GM12865 (cell line): ENCODE measurements at places on chromosomes 6 and 20.

DNA sequence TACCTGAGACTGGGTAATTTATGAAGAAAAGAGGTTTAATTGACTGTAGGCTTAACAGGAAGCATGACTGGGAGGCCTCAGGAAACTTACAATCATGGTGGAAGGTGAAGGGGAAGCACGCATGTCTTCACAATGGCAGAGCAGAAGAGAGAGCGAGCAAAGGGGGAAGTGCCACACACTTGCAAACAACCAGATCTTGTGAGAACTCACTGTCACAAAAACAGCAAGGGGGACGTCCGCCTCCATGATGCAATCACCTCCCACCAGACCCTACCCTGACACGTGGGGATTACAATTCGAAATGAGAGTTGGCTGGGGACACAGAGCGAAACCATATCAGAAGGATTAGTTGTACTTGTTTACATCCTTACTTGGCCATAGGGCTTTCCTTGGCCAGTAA lies 49.7 kb downstream of the FIG4 start:
- no peak for DNase-seq

DNA sequence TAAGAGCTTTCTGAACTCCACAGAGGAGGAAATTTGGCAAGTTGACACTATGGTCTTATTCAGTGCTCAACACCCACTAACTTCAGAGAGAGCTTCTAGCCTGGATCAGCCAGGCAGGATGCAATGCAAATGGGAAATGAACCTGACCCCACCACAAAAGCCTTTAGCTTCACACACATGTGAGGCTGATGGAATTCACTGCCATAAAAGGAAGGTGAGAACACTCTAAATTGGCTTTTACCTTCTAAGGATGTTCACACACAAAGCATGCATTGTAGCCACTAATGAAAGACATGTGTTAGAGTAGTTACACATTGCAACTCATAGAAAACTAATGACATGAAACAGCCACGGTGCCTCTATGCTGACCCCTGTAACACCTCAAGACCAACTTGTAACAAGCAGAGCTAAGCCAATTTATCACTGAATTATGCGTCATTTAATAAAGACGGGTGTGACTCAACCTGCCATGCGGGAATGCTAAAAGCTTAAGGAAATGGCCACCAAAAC lies 262.1 kb downstream of the HACE1 start:
- no peak for DNase-seq

GRCh38 chr6:145006914-145007313 lies 721.8 kb downstream of the UTRN start:
- DNase-seq = no peak

DNA sequence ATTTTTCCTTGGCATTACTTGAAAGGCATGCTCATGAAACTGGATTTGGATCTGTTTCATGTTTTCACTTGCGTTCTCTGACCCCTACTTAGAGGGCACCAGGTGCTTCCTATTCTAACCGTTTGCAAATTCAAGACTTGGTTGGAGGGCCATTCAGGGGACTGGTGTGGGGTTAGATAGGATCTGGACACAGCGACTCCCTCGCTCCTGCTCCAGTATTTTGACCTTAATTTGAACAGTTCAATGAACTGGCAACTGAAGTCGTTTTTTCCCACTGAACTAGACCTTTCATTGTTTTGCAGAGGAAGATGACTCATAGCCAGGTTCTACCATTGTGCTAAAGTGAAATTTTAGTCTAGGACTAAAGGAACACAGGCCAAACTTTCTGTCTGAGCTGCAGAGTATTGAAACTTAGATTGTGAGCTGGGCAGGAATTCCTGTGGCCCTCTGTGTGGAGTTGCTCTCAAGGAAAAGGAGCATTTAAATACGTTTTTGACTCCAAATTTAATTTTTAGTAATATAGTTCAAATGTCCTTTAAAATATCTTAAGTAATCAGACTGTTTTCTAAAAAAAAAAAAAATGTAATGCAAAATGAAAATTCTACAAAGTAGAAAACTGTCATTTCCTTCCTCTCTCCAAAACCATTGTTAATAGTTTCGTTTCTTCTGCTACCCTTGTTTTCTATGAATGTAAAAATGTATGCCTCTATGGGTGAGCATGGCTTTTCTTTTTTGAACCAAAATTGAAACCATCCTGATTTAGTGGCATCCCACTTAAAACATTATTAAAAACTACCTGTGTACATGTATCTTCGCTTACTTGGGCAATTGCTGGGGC lies 64.8 kb downstream of the UTRN start:
- DNase-seq = peak; percentile 66

DNA sequence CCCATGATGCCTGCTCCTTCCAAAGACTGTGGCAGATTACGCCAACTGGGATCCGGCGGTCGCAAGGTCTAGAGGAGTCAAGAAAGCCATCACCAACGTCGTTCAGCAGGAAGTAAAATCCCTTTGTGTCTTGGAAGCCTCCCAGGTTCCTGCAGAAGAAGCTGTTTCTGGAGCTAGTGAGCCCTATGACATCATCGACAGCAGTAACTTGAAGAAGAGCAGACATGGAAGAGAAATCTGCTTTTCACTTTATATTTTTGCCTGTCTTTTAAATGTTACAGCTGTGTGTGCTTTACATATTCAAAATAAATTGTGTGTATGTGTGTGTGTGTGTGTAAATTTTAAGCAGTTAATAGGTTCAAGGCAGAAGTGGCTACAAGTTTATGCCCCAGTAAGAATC lies 7.4 kb upstream of the OR2H2 start:
- DNase-seq = no peak

GRCh38 chr6:169225887-169226286 lies 27.8 kb downstream of the THBS2 start:
- DNase-seq = no peak

- no peak for DNase-seq
These were observed 835.3 kb upstream of the EPHA7 start for GRCh38 chr6:94254689-94255088.

DNA sequence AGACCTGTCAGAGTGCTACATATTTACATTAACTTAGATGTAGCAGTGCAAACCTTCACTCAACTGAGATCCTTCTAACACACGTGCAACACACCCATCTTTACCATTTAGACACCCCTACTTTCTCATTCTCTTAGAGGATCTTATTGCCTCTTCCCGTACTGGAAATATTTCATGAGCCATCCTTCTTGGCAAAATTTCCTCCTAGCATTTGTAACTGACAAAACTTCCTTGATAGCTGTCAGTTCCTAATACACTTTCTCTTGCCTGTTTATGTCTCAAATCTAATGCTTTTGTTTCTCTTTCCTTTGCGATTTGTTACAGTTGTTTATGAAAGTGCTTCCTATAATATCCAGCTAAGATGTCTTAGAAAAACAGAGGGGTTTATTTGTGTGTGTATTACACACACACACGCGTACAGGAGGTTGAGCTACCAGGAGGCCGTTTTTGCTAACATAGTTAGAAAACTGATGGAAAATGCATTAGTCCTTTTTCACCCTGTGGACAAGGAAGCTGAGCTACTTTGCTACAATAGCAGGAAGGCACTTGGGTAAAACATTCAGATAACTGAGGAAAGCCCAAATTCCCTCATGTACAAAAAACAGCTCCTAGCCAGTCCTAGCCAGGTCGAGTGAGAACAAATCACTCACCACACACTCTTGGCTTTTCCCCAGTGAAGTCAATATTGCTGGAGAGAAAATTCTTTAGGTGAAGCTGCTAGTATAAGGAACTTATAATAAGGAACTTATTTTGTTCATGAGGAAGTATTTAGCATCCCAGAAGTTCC lies 153.6 kb downstream of the NFATC2 start:
- DNase-seq = no peak

GRCh38 chr6:8192067-8192466 lies 89.7 kb upstream of the EEF1E1 start:
- DNase-seq = no peak

DNA sequence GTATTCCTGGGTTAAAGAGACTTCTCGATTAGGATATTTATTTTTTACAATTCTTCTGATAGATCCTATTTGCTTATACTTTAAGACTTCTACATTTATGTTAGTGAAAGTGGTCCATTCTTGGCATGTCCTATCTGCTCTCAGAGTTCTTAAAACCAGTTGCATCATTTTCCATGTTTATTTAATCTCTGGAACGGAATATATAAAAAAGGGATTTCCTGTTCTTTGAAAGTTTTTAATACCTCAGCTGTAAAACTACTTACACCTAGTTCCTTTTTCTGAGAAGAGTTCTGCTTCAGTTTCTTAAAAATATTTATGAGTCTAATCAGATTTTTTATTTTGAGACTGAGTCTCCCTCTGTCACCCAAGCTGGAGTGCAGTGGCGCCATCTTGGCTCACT lies 18.0 kb upstream of the MYL9 start:
- DNase-seq = no peak

- no peak for DNase-seq
These were observed 59.5 kb upstream of the ADGRG6 start for GRCh38 chr6:142242269-142242668.

- DNase-seq = no peak
These were observed 48.2 kb upstream of the BEND6 start for GRCh38 chr6:56906752-56907151.

- no peak for DNase-seq
These were observed 7.5 kb downstream of the FERMT1 start for GRCh38 chr20:6115221-6115895.

DNA sequence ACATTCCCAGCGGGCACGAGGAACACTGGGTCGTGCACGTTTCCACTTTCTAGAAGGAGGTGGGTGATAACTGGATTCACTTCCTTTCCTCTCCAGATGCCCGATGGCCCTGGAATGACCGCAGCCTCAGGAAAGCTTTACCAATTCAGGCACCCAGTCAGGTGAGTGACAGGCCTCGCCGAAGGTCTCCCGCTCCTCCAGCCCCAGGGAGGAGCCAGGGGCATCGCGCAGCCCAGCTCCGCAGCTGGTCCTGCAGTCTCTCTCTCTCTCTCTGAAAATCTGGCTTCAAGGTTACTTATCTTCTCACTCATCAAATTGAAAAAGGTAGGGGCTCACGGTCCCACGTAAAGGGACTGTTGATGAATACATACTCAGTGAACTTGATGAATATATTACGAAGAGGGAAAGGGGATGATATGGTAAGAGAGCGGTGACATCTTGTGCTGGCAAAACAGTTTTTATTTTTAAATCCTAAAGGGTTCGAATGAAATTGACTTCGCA lies 891 bp downstream of the RIPPLY2 start:
- no peak for DNase-seq

- no peak for DNase-seq
These were observed 1310.5 kb upstream of the CITED2 start for GRCh38 chr6:140684776-140685550.

DNA sequence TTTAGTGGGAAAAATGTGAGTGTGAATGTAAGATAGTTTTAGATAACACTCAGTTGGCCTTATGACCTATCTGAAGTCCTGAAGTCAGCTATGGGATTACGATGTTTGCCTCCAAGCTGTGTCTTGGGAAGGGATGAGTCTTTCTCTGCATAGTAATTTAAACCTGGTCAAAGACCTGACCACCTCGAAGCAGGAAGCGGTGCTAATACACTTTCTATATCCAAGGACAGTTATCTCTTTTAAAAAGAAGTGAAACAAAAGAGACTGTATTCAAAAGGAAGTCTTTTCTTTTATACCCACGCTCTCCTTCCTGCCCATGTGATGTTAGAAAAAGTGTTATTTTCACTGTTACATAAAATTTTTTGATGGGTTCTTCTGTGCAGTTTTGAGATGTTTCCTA lies 94.9 kb downstream of the JARID2 start:
- peak; percentile 45 for DNase-seq

- DNase-seq = no peak
These were observed 73.3 kb upstream of the TOP1 start for GRCh38 chr20:40955326-40955725.

- peak; percentile 37 for DNase-seq
These were observed 27.8 kb upstream of the MYCT1 start for GRCh38 chr6:152669895-152670294.

GRCh38 chr6:131532580-131533039 lies 40.4 kb upstream of the ARG1 start:
- peak; percentile 42 for DNase-seq

GRCh38 chr20:58839474-58839874 lies 11.2 kb downstream of the GNAS-AS1 start:
- DNase-seq = peak; percentile 46

DNA sequence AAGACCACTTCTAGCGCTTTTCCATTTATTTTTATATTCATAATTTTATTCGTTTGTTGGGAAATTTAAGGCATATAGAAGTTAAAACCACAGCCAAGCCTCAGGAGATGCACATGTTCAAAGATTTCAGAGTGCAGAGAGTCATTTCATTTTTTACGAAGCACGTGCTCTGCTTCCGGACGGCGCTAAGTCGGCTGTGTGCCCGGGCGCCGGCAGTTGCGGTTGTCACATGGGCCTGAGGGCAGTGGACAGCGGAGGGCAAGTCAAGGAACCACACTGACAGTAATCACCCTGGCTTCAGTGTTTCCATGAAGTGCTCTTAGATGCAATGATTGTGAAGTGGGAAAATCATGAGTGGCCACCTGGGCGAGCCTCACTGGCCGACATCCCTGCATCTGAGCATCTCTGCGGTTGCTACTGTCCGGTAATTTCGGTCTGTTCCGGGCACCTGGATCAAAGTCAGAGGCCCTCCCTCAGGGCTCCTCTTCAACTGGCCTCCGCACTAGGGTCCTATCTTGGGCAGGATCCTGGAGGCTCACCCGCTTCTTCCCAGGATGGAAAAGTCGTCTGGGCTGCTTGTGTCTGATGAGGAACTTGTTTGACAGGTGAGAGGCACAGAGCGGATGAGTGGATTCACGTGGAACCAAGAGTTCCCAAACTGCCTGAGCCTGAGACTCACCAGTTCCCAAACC lies 90.8 kb downstream of the DACT2 start:
- DNase-seq = no peak

DNA sequence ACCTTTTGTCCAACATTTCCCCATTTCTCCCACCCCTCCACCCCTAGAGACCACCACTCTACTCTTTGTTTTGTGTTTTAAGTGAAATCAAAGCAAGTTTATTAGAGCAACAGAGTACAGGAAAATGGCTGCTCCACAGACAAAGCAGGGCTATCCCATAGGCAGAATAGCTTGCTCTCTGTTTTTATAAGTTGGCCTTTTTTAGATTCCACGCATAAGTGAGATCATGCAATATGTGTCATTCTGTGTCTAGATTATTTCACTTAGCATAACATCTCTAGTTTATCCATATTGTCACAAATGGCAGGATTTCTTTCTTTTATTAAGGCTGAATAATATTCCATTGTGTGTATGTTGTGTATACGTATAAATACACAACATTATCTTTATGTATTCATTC lies 30.1 kb upstream of the SMLR1 start:
- no peak for DNase-seq

- DNase-seq = no peak
These were observed 1.6 kb downstream of the MAP1LC3A start for GRCh38 chr20:34560141-34560523.

- no peak for DNase-seq
These were observed 132.8 kb downstream of the PFDN4 start for GRCh38 chr20:54340667-54341081.

GRCh38 chr6:41553405-41553999 lies 7.3 kb downstream of the FOXP4 start:
- DNase-seq = no peak

GRCh38 chr6:32177788-32178546 lies at the start of gene RNF5:
TSS of gene RNF5 (plus strand) at chr6:32178405. CDS start at chr6:32178512, 107 bp downstream.
- peak; percentile 100 for DNase-seq
